ENCODE measurements at places on chromosomes 11 and 22.
A peak's percentile ranks its signal among the peaks of the same experiment; 100 is the strongest.

DNA sequence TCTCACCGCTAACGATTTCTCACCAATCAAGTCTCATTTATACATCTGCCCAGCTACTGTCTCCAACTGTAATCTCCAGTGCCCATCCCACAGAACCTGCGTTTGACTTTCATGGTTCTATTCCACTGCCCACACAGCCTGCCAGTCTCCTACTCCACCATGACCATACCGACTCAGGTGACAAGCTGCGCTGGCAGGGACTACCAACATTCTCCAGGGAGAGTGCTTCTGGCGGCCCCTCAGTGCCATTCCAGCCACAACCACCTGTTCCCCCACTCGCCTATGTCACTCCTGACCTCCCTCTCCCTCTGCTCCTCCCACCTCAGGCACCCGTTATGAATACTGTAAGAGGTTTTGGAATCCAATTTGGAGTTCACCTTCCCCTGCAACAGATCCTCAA, 108.5 kb upstream of the BID start:
- DNase-seq = no peak

DNA sequence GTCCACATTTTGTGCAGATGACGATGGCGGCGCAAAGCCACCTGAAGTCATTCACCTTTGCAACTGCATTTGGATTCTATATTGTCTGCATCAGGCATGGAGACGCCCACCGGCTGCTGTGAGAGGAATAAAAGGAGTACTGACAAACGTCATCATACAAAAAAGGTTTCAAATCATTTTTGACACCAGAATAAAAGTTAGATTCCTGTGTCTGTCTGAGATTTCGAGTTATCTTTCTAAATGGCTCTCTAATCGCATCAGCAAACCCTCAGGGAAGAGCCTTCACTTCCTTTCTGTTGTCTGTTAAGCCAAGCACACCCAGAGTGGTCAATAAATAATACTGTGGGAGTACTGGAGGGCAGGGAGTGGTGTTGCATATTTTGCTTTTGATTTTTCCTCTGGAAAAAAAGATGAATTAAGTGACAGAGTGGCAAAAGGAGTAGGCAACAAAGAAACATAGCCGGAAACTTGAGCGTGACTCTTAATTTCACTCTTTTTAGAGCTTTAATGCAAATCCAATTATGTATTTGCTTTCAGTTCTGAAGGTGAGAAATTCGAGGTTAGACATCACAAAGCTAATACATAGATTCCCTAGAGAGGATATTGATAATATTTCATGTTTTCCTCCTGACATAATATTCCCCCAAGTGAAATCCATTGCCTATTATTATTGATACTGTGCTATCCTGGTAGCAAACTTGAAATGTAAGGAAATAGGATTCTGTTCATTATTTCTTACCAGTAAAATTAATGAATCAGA, 150.8 kb upstream of the MTMR2 start:
- peak; percentile 35 for DNase-seq

GRCh38 chr11:68524213-68524612, 63.7 kb downstream of the PPP6R3 start:
- DNase-seq = no peak

- no peak for DNase-seq
Observed at GRCh38 chr11:134293119-134294113, 17.2 kb downstream of the GLB1L3 start.

DNA sequence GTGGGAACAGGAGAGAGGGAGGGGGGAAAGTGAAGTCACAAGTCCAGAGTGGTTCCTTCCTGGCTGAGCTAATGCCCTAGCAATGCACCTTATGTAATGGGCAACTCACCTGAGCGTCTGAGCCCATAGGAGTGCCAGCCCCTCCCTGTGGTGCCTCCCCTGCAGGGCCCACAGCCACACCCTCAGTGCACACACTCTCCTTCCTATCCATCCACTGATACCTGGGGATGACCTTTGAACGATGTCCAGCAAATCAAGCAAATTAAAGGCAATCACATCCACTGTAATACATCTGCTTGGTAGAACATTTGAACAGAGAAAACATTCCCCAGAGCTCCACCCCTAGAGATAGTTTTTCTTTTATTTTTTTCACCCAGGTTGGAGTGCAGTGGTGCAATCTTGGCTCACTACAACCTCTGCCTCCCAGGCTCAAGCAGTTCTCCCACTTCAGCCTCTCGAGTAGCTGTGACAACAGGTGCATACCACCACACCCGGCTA, 19.6 kb upstream of the MICAL2 start:
- no peak for DNase-seq

DNA sequence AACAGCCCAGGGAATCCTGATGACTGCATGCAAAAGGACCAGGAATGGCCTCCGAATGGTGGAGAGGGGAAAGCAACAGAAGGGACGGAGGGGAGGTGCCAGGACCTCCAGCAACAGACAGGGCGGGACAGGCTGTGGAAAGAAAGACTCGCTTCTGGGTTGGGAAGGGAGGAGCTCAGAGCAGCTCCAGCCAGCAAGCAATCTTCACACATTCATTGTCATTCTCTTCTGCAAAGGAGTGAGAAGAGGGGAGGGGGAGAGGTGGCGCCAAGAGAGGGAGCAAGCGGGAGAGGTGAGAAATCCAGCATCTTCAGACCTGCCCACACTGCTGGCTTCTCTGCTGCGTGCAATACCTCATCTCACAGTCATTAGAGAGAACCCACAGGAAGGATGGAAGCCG, 509.0 kb downstream of the BUD13 start:
- no peak for DNase-seq

- peak; percentile 18 for DNase-seq
Observed at GRCh38 chr11:16605389-16605893, 133.0 kb upstream of the C11orf58 start.

DNA sequence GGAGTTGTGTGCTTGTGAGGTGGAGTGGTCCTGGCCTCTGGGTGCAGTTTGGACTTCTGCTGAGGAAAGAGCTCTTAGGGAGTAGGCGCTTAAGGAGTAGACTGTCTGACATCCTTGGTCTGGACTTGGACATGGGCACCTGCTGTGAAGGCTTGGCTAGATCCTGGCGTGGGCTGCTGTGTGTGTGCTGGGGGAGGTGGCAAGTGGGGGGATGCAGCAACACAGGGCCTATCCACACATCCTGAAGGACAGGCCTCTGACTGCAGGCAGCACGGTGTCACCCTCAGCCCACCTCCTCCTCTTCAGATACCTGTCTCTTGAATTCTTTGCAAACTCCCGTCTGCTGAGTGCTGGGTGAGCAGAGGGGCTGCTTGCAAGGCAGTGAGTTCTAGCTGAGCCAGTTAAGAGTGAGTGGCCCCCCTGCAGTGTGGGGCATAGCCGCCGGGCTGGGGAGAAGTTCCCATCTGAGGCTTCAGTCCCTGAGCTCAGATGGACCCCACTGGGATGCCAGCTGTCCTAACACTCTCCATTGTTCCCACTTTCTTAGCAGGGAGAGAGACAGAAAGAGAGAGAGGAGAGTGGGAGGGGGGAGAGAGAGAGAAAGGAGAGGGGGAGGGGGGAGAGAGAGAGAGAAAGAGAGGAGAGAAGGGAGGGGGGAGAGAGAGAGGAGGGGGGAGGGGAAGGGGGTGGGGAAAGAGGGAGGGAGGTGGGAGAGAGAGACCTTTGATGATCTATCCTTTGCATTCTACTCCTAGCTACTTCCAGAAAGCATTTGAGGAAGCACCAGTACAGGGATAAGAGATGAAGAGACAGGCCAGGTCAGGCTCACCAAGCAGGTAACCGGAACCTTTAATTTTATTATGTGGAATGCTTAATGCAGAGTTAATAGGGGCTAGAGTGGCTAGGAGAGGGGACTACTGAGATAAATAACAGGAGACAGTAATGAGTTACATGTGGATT, 12.6 kb downstream of the SOX10 start:
- DNase-seq = no peak

GRCh38 chr22:48342732-48343131, 1484.9 kb downstream of the BRD1 start:
- DNase-seq = no peak

DNA sequence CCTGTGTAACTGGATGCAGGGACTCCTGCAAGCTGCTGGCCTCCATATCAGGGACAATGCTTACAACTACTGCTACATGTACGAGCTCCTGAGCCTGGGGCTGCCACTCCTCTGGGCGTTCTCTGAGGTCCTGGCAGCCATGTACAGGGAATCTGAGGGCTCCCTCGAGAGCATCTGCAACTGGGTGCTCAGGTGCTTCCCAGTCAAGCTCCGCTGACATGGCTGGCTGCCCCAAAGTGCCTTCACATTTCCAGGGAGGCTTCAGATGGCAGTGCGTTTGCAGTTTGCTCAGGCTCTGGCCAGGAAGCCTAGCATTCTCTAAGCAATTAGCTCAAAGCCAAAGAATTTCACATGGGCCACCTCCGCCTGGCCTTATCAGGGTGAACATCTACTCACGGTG, 117.4 kb upstream of the PARVA start:
- DNase-seq = no peak

- DNase-seq = no peak
Observed at GRCh38 chr11:2576549-2576948, 123.2 kb downstream of the KCNQ1OT1 start.

DNA sequence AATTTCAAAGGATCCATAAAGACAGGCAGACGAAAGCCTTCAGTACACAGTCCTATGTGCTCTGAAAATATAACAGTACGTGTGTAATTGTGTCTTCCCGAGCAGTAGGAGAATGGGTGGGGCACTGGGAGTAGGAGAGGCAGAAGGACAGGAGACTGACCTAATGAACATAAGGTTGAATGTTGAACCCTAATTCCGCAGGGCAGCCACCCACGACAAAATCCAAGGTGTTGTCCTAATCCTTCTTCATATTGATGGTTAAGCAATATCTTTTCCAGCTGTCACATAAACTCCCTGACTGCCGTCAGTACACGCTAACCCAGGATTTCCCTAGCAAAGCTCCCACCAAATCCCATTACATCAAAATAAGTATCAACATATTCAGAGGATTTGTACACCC, 34.5 kb downstream of the SPATA19 start:
- DNase-seq = no peak

DNA sequence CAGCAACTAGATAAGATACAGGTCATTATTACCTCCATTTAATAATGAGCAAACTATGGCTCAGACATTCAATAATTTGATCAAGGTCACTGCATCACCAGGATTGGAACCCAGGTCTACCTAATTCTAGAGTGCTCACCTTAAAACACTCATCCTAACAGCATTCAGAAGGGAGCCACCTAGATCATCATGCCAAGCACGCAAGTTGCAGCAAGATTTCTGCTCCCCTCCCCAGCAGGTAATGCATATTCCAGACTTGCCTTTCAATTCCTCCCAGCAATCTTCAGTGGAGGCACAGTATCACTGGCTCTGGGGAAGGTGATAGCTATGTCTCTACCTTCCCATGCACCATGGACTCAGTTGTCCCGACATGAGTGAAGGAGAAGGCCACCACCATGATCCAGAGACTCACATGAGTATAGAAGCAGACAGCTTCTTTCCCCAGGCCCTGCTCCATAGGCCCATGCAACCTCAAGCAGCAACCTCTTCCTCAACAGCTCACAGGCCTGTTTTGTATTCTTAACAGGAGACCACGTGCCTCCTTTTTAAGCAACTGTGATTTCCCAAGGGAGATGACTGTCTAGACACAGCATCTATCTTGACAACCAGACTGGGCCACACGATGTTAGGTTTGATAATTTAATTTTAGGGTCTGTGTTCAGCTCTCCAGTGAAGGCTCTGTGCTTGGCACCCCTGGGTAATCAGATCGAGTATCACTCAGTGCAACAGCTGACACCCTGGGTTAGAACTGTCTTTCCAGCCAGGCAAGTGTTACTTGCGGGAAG, 36.4 kb downstream of the RAB30 start:
- no peak for DNase-seq

GRCh38 chr11:93329936-93330445, 551 bp upstream of the DEUP1 start:
- DNase-seq = peak; percentile 12
